NCI-H187 (cell line): ENCODE measurements at places on chromosomes 2 and 18.

GRCh38 chr2:156401861-156402260 is 34.3 kb upstream of the GPD2 start:
- no peak for DNase-seq

DNA sequence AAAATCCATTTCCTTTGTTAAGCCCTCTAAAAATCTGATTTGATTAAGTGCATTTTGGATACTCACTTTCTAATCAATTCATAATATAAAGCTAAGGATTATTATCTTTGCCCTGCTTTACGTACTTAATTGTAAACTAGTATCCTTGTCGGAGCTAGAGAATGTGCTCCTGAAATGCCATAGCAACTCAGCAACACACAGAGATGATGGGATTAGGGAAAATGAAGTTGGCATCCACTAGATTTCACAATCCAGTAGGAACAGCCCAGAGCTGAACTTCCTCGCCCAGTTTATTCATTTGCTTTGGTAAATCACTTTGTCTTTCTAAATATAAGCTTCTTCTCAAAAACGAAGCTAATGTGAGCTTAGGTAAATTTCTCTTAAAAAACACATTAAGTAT is 386.3 kb downstream of the CTNNA2 start:
- DNase-seq: no peak

- no peak for DNase-seq
These were observed 79.2 kb upstream of the PAPOLG start for GRCh38 chr2:60676706-60677330.

DNA sequence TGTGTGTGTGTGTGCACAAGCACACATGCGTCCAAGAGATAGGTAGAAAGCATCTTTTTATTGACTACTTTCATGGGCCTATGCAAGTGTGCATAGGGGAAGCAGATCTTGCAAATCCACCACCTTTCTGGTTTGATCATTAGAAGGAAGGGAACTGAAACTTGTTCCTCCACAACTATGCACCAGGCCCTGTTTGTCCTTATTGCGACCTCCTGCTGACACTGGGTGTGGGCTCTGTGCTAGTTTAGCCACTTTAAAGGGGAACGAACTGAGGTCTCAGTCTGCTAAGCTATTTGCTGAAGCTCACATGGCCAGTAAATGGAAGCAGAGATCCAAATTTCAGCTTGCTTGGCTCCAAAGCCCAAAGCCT is 32.1 kb upstream of the INSIG2 start:
- no peak for DNase-seq

DNA sequence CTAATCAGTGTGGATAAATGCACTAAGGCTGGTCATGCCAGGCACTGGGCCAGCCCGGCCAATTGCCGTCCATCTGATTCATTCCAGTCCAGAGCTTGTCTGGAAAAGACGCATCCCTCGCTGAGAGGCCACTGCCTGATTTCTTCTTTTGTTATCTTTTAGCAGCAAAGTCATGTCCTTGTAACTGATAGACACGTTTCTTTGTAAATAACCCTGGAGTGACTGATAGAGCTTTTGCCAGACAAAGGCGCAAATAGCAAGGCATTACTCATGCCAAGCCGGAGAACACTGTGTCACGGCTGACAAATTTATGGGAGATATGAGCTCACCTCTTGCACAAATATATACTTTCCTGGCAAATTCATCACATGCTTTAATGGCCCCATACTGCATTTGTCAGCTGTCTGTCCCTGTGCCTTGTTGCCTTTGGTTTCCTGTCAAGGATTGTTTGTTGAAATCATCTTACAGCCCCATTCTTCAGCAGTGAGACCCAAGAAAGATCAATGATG is 164.4 kb downstream of the ETAA1 start:
- DNase-seq: no peak

GRCh38 chr2:20257411-20257810 is 32.5 kb upstream of the SDC1 start:
- no peak for DNase-seq

GRCh38 chr2:39593439-39594393 is 72.0 kb upstream of the TMEM178A start:
- DNase-seq: no peak

GRCh38 chr18:42514512-42514911 is 559.5 kb downstream of the PIK3C3 start:
- no peak for DNase-seq

GRCh38 chr2:152505495-152505906 is 170.5 kb downstream of the FMNL2 start:
- no peak for DNase-seq

DNA sequence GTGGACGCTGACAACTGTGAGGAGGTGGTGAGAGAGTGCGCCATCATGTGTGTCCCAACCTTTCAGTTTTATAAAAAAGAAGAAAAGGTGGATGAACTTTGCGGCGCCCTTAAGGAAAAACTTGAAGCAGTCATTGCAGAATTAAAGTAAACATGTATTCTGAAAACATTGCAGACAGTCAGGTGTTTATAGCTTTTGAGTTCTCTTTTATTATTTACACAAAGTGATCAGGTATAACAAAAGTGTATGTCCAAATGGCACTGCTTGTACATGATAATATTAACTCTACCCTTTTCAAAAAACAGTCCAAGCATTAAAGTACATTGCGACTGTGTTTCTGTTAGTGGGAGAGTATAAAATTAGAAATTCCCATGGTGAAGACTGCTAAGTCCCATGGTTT is 2.2 kb downstream of the TXNDC2 start:
- DNase-seq: no peak

- DNase-seq: no peak
These were observed 83.8 kb upstream of the SPTBN1 start for GRCh38 chr2:54372361-54372760.

- DNase-seq: no peak
These were observed 48.1 kb upstream of the TNFRSF11A start for GRCh38 chr18:62277045-62277444.

GRCh38 chr18:70151614-70152013 is 53.9 kb downstream of the RTTN start:
- no peak for DNase-seq

- no peak for DNase-seq
These were observed 4.3 kb upstream of the RAB6C start for GRCh38 chr2:129975016-129975774.

GRCh38 chr2:216441308-216442010 is 29.2 kb downstream of the SMARCAL1 start:
- DNase-seq: no peak

DNA sequence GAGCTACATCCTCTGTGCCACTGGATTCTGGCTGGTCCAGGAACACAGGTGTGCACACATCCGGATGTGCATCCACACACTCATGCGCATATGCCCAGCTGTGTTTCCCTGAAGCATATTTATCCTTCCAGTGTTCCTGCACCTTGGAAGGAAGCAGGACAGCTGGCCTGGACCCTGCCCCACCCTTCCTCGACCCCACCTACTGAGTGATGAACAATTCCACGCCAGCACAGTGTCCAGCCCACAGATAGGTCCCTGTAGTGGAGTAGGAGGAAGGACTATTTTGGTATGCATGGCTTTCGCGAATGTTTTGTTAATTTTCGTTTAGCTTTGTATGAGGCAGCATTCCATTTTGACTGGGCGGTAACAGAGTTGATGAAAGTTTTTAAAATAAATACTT is 211.5 kb downstream of the AGAP1 start:
- no peak for DNase-seq

- DNase-seq: no peak
These were observed 218.7 kb upstream of the PIEZO2 start for GRCh38 chr18:11368020-11368419.

DNA sequence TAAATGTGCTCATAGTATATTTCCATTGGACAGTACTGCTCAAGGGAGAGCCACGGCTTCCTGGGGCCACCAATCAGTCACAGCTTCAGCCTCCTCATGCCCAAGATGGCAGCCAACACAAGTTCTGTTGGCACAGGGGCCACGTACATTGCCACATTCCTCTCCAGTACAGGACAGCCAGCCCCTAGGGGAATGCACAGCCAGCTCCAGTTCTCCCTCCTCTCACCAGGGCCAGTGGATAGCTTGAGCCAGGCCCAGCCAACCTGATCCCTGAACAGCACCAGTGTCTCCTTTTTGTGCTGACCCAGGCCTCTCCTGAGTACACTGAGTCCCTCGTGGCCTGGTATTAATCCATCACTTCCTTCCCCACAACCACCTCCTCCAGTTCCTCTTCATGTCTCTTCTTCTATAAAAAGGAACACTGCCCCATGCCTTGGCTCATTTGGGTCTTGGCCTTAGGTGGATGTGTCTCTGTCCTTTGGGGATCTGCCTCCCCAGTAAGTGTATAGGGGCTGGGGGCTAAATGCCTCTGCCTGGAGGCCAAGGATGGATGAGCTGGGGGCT is 168.7 kb downstream of the TNS1 start:
- no peak for DNase-seq

- DNase-seq: no peak
These were observed 38.4 kb upstream of the GMCL1 start for GRCh38 chr2:69791045-69791444.

DNA sequence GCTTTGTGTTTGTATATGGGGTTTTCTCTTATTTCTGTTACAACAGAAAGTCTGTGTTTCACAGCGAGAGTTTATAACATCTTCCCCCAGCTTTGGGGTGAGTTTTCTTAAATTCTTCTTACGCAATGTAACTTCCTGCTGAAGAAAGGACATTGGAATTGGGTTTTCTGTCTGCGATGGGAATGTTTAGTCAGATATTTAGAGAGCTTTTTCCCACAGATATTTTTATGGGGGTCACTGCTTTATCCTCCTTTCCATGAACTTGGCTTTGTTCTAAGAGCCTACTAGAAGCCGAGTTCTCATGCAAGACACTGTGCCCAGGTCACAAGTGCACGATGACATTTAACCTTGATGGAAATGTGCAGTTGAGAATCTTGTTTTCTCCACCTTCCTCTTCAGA is 22.1 kb downstream of the B3GNT2 start:
- no peak for DNase-seq

DNA sequence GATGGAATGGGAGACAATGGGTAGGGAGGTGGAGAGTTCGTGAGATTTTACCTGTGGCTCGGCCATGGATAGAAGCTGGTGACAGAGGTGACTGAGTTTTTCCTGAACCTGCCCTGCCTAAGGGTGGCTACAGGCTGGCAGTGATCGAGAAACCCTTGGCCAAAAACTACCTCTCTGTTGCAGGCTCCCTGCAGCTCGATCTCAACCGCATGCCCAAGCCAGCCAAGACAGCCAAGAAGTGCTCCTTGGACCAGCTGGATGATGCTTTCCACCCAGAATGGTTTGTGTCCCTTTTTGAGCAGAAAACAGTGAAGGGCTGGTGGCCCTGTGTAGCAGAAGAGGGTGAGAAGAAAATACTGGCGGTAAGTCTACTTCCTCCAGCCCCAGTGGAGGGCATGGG is 225.5 kb downstream of the DYSF start:
- no peak for DNase-seq

- no peak for DNase-seq
These were observed 121.4 kb upstream of the MAP3K20 start for GRCh38 chr2:172953970-172954852.

- no peak for DNase-seq
These were observed 6.1 kb downstream of the ADCY3 start for GRCh38 chr2:24913911-24914310.

GRCh38 chr2:60595953-60596352 is 42.5 kb upstream of the BCL11A start:
- no peak for DNase-seq

GRCh38 chr2:230821261-230821990 is 43.3 kb upstream of the ITM2C start:
- no peak for DNase-seq

- DNase-seq: no peak
These were observed 120.5 kb upstream of the HS6ST1 start for GRCh38 chr2:128439031-128439790.

DNA sequence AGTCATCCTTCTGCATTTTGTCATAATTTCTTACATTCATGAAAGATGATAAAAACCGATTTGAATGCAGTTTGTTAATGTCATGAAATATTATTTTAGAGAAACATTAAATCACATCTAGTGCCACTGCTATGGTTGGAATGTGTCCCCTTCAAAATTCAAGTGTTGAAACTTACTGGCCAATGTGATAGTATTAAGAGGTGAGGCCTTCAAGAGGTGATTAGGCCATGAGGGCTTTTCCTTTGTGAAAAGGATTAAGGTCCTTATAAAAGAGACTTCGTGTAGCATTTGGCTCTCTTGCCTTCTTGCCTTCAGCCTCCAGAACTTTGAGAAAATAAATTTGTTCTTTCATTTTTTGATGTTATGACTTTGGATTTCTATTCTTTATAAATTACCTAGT is 117.2 kb downstream of the RGPD3 start:
- no peak for DNase-seq

DNA sequence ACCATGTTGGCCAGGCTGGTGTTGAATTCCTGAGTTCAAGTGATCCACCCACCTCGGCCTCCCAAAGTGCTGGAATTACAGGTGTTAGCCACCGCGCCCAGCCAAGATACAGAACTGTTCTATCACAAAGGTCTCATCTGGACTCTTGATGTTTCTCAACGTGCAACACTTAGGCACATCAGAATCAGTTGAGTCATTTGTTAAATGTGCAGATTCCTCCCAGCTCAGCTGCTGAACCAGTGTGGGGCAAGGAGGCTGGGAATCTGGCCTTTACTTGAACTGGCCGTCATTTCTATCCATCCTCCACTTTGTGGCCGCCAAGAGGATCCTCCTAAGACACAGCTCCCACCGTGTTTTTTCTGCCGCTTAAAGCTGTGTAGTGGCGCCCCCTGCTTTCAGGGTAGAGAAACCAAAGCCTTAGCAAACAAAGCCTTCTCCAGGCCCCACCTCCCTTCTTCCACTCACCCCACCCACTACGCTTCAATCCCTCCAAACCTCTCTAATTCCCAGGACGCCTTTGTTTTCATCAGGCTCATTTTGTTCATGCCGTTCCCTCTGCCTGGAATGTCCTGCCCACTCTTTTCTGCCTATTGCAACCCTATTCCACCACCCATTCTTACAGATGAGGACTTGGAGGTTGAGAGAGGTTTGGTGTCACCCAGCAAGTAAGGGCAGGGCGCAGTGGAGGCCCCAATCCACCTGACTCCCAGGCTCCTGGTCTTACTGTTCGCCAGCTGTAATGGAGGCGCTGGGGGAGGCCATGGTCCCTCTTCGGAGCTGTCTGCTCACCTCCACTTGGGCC is 776 bp upstream of the SPEG start:
- no peak for DNase-seq

GRCh38 chr18:6013171-6013810 is 118.0 kb upstream of the TMEM200C start:
- DNase-seq: no peak

GRCh38 chr2:10678225-10678624 is 11.6 kb downstream of the NOL10 start:
- no peak for DNase-seq

- DNase-seq: no peak
These were observed 88.7 kb downstream of the SLC8A1 start for GRCh38 chr2:40363231-40363630.

DNA sequence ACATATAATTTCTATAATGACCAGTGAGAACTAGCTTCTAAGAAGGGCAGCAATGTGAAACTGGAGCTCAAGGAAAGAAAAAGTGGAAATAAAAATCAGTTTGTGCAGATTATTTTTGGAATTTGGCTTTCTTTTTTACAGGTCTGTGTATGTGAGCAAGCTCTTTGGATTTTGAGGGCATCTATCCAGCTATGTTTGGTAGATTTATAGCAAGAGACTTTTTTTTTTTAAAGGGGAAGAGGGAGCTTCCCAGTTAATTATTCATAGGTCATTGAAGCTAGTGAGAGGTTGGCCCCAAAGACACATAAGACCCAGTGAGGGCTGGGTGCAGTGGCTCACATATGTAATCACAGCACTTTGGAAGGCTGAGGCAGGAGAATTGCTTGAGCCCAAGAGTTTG is 24.0 kb upstream of the COLEC12 start:
- no peak for DNase-seq

GRCh38 chr2:98477506-98477905 is 32.8 kb downstream of the INPP4A start:
- DNase-seq: no peak

- DNase-seq: no peak
These were observed 58.2 kb downstream of the ICOS start for GRCh38 chr2:203994735-203995134.
